ENCODE measurements at places on chromosomes 2 and 18.
A peak's percentile ranks its signal among the peaks of the same experiment; 100 is the strongest.

GRCh38 chr18:48676756-48677368, 138.0 kb downstream of the CTIF start:
- DNase-seq = no peak

DNA sequence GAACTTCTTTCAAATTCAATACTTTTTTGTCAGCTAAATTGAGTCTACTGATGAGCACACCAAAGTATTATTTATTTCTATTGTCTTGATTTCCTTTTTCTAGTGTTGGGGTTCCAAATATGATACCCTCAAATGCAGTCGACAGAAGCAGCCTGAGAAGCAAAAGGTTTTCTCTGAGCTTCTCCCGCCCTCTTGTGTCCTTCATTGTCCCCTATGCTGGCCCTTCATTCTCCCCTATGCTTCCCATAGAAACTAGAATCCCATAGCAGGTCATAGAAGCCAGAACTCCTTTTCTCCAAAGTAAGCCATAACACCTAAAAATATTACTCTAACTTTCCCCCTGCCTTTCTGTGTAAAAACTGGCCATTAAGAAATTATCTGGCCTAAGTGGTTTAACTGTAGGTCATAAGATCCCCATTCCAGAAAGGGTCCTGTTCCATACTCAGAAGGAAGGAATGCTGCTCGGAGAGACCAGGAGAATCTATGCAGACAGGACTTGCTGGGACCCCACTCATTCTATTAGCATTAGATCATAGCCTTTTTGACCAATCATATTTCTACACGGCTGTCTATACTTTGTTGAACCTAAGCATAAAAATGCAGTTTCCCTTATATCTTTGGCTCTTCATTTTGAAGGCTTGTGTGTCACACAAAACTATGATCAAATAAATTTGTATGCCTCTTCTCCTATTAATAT, 764.6 kb upstream of the PKDCC start:
- no peak for DNase-seq

GRCh38 chr18:76806301-76806700, 16.1 kb upstream of the ZNF236 start:
- DNase-seq = no peak

DNA sequence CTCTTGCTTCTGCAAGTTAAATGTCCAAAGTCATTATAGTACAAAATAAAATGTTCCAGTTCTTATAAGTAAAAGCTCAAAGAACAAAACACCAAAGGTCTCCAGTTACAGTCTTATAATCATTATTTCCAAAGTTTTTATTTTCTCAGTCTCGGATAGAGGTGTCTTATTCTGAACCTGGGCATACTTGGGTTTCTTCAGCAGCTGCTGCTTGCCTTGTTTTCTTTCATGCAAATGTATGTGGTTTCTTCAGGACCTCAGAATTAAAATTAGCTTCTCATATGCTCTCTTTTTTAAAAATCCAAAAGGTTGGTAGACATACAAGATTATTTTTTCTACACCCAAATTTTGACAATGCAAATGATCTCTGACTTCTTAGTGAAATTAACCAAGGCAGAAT, 383.0 kb downstream of the METTL4 start:
- no peak for DNase-seq

- DNase-seq = peak; percentile 33
Measured at GRCh38 chr2:177334940-177335543, 57.5 kb upstream of the AGPS start.

DNA sequence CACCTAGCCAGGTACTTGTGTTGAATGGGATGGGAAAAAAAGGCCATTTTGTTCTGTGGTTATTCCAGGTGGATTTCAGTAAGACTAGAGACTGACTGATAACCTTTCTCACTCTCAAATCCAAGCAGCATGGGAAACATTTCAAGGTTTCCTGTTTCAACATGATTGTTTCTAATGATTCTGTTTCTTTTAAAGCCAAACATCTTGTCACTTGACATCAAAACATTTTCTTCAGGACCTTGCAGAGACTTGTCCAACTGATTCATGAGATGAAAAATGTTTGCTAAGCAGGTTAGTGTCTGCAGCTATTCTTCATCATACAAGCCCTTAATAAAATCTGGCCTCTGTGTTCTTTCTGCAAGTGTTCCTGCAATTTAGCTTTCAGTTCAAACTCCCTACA, 456.5 kb upstream of the CWC22 start:
- no peak for DNase-seq

All from HCT116 (cell line).